ENCODE measurements at places on chromosomes 12 and 14.

- no peak for DNase-seq
These were observed 22.8 kb upstream of the GALNT16 start for GRCh38 chr14:69237142-69237541.

DNA sequence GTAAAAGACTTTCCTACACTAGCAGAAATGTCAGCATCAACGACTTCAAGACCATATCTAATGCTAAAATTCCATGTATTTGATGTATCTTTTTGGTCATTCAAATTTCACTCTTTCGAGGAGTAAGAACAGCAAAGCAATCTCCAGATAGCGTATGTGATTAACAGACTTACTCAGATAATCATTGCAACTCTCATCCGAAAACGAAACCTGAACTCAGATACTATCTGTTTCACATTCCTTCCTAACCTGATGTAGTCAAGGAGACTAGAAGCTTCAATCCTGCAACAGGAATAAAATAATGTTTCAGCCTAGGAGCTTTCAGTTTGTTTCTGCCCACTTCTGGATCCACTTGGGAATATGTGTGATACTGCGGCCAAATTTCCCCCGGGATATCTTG, 286.3 kb downstream of the NUAK1 start:
- DNase-seq: no peak

DNA sequence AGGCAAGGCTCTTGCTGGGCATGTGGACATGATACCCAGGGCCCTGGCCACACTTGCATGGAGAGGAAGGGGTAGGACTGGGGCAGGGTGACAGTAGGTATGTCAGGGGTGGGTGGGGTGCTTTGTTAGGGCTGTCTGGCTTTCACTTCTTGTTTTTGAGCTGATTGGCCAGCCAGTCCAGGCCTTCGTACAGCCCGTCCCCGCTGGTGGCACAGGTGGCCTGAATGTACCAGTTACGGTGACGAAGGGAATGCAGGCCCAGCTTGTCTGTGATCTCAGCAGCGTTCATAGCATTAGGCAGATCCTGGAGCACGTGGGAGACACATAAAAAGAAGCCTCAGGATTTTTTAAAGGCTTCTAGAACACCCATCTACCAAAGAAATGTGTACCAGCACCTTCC, 13.5 kb upstream of the FKBP11 start:
- no peak for DNase-seq

DNA sequence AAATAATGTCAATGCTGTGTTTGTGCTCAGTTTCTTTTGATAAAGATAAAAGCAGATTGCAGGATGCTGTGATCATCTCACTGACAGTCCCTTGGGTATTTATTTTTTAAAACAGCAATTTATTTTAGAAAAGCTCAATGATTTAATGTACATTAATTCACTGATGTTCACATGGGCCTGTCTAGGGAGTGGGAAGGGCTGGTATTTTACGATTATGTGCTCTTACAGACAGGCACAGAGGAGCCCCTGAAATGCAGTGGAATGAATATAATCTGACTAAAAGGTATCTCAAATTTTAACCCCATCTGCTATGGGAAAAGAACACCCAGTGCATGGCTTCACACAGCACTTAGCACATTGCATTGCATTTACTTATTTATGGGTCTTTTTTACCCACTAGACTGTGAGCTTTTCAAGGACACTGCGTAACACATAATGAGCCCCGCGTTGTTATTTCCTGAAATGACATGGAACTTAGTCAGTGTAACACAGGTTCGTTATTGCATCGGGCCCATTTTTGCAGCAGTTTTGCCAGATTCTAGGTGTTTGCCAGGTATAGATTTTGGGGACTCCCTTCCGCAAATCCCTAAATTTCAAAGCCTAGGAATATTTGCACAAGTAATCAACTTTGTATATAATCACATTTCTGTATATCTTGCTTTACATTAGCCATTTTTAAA, 425.3 kb upstream of the FBXO33 start:
- DNase-seq: no peak

DNA sequence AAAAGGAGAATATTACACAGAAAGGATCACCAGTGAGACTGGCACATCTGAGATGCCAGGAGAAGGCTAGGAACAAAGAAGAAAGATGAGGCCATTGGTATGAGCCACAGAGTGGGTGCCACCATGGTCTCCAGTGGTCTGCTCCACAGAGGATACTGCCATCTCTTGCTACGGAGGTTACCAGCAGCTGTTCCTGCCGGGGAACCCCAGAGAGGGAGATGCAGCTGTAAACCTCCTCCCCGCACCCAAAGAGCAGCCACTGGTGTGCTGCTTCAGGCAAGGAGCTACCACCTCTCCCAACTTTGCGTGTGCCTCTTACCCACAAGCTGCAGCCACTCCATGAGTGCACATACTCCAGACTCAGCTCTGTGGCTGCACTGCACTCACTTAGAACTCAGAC, 201.5 kb upstream of the RTL1 start:
- no peak for DNase-seq

DNA sequence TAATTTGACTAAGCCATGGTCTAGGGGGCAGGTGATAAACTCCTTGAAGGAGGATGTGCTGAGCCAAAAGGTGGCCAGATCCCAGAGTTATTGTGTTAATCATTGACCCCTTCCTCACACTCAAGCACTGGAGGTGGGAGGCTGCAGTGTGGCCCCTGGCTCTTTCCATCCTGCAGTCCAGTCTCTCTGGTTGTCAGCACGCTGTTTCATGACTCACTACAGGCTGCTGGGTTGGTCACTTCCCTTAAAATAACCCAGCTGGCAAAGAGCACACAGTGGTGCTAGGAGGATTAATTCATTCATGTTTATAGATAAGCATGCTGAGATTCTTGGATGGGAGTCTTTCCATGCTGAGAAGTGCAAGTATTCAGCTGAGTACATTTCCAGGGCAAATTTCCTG, 228.9 kb downstream of the ANO2 start:
- DNase-seq: no peak

DNA sequence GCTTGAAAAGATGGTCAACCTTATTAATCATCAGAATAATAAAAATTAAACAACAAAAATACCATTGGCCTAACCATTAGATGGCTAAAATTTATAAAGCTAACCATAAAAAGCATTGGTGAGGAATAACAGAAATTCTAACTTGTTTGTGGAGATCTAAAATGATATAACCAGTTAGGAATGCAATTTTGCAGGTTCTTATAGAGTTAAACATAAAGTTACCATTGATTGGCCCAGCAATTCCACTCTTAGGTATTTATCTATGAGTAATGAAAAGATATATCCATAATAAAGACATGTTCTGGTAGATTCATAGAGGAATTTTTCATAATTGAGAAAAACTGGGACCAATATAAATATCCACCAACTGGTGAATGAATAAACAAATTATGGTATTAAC, 1098.6 kb downstream of the FSCB start:
- no peak for DNase-seq

GRCh38 chr12:62817556-62818271, 117.2 kb downstream of the PPM1H start:
- no peak for DNase-seq

GRCh38 chr12:54142114-54142475, 46.7 kb downstream of the SMUG1 start:
- no peak for DNase-seq

- DNase-seq: no peak
These were observed 51.1 kb downstream of the GTF2A1 start for GRCh38 chr14:81169711-81170103.

DNA sequence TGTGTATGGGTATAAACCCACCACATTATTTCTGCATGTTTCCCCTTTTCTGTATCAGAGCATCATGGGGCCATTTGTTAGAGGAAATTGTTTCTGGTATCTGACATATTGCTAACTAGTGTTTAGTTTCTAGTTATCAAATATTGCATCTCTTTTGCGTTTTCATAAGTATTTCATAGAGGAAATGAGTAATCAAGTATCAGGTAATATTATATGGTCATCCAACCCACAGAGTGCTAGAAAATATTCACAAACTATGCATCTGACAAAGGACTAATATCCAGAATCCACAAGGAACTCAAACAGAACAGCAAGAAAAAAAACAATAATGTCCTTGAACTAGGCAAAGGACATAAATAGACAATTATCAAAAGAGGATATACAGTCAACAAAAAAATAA, 258.9 kb upstream of the LRIG3 start:
- no peak for DNase-seq

DNA sequence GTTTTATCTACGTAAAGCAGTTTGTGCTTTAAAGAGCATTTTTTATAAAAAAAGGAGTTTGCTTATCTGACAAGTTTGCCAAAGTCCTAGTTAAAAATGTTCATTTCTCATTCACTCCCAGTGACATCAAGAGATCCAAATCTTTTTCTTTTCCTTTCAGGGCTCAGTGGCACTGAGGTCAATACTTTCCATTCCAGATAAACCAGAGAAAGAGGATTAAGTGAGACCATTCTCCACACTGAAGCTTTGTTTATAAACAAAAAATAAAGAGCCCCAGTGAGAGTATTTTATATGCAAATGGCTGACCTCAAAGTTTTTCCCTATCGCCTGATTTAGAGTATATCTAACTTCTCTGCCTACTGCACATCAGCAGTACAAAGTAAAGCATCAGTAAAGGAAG, 199.8 kb downstream of the ALG10B start:
- no peak for DNase-seq
